Activated gamma-delta T cell (primary cell): ENCODE measurements at places on chromosomes 7 and 10.

- DNase-seq = no peak
Observed at GRCh38 chr7:155224116-155224811, 73.4 kb upstream of the INSIG1 start.

GRCh38 chr10:20972925-20973324, 75.8 kb upstream of the NEBL start:
- DNase-seq = no peak

GRCh38 chr7:149879766-149880637, 6.2 kb downstream of the ATP6V0E2 start:
- no peak for DNase-seq

DNA sequence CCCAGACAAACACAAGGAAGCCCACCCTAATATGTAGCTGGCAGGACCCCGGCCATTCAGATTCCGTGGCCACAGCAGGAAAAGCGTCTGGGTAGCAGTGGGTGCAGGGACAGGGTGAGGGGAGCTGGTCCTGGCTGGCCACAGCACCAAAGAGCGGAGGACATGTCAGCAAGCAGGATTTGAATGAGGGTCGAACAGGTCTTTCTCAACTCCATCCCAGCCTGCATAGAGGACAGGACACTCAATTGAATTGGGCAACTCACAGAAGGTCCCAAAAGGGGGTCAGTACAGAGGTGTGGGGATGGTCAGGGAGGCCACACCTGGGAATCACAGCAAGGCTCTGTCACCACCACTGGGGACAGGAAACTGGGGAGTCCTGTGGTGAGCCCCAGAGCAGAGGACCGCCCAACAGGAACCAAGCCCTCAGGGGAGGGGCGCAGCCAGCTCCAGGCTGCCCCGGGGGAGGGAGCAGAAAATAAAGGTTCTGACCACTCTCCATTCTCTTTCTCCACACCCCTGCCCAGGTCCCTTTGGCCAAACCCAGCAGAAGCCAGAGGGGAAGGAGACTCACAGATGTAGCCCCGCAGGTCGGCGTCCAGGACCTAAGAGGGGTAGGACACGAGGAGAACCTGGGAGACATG, 108.7 kb upstream of the PPP2R2D start:
- no peak for DNase-seq

- no peak for DNase-seq
Observed at GRCh38 chr7:115015619-115016018, 93.7 kb downstream of the MDFIC start.

GRCh38 chr10:52111101-52111891, 202.8 kb upstream of the DKK1 start:
- no peak for DNase-seq

DNA sequence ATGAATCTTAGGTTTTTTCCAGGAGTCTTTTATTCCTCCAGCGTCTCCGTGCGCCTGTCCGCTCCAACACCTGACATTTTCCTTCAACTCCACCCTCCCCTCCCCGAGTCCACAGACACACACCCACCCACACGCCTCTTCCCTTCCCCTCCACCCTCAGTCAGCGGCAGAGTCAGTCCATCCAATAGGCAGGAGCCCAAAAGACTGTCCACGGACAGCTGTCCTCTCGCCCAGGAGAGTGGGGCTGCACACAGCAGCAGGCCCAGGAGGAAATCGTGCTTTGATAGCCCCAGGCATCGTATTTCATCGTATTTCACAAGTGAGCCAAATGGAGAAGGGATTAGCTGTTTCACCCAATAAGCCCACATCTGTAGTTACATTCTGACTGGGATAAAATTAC, 285.1 kb downstream of the ZEB1 start:
- DNase-seq = no peak

DNA sequence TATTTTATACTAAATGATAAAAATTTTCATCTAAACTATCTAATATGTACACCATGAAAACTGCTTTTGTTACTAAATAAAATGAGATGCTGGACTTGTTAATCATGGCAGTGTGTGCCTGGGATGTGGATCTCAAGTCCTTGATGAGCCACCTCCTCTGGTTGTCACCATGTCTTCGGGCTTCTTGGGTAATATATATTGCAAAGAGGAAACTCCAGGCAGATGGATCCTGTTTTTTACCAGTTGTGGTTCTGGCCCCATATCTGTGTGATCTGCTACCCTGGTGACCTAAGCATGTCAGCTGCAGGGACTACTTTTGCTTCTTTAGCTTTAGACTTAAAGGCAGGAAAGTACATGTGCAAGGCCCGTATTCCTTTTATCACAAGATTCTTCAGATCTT, 46.2 kb downstream of the TMEM60 start:
- no peak for DNase-seq

DNA sequence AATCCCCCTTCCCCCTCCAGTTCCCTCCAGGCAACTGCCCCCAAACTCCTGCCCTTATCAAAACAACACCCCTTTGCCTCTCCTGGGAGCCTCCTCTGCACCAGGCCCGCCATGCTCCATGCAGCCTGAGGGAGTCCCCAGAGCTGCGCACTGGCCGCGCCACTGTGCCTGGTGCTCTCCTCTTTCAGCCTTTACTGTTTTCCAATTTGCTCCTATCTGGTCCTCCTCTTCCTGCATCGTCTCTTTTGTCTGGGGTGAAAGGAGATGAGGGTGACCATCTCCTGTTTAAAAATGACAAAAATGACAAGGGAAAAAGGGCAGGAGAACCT, 165.8 kb upstream of the ADCY1 start:
- DNase-seq = no peak

GRCh38 chr7:54336800-54337199, 205.4 kb upstream of the VSTM2A start:
- no peak for DNase-seq

- DNase-seq = no peak
Observed at GRCh38 chr7:135886345-135887132, 90.6 kb downstream of the MTPN start.

DNA sequence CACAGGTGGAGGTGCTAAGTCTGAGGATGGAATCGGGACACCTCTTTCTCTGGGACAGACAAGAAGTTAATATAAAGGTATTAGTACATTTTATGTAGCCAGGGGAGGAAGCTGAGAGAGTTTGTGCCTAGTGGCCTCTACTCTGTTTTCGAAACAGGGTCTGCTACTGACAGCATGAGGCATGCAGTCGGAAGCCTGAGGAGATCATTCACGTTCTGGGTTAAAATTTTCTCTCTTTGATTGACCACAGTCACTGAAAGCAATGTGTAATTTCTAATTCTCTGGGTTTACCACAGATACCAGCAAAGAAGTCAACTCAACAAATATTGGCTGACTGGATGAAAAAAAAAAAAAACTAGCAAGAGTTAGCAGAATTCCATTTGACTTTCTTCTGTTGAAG, 53.3 kb upstream of the KCTD7 start:
- DNase-seq = no peak

DNA sequence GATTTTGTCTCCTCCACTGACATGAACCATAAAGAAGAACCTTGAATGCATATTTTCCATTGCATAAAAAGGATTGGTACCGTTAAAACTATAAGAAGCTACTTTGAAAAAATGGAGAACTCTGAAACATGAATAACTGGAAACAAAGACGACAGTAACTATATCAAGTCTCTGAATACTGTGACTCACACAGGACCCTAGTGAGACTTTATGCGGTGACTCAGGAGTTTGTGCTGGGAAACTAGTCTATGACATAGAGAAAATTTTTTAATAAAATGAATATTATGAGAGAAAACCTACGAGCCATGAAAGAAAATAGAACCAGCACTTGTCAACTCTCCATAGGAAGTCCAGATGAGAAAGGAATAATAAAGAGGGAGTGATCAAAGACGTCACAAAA, 339.9 kb upstream of the ADARB2 start:
- DNase-seq = no peak

GRCh38 chr7:6628045-6628444, 9.1 kb upstream of the ZNF316 start:
- DNase-seq = no peak

GRCh38 chr7:93205046-93205445, 21.2 kb downstream of the HEPACAM2 start:
- DNase-seq = no peak

DNA sequence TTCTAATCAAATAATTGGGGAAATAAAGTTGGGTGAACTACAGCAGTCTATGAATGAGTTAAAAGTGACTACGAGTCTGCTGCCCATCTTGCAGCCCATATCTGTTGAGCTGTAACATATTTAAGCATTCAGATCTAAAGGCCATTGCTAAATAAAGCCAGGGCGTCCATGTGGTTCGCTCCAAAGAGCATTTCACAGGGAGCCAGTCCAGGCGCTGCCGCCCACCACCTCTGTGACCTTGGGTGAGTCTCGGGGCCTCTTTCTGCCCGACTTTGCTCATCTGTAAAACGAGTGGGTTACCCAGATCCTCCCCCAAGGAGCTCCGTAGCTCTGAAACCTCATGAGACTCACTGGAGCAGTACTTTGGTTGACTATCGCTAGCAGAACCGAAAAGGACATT, 223.1 kb downstream of the CUX1 start:
- no peak for DNase-seq

GRCh38 chr7:128743112-128743772, 4.1 kb downstream of the CALU start:
- no peak for DNase-seq

DNA sequence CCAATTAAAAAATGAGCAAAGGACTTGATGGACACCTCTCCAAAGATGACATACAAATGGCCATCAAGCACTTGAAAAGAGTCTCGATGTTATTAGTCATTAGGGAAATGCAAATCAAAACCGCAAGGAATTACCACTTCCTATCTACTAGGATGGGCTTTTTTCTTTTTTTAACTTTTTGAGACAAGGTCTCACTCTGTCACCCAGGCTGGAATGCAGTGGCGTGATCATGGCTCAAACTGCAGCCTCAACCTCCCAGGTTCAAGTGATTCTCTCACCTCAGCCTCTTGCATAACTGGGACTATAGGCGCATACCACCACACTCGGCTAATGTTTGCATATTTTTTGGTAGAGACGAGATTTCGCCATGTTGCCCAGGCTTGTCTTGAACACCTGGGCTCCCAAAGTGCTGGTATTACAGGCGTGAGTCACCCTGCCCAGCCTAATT, 13.6 kb downstream of the NKX1-2 start:
- no peak for DNase-seq

DNA sequence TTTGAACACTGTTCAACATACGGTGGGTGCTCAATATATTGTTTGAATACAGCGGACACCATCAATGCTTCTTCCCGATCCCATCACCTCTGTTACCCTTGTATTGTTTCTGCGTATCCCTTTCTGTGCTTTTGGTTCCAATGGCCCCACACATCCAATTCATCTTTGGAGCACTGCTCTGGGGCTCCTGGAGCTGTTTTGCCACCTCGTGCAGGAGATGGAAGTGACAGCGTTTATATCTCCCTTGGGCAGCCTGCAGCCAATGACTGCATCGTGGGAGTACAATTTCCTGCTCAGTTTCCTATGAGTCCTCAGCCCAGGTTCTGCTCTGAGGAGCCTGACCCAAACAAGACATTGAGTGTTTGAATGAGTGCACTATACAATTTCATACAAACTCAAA, 50.2 kb upstream of the PIK3CG start:
- DNase-seq = no peak

DNA sequence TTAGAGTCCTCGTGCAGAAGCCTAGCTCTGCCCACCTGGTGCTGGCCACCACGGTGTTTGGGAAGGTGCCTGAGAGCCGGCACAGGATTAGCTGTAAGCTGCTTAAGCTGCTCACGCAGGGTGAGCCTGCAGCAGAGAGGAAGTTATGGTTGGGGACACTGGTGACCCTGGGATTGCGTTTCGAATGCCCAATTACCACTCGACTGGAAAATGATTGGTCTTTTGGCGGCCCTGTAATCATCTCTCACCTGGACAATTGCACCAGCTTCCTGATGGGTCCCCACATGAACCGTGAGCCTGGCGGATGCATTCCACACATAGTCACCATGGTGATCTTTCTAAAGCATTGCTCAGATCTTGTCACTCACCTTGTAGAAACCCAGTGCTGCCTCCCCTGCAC, 442.3 kb upstream of the ZMIZ1 start:
- DNase-seq = no peak

GRCh38 chr10:116151076-116151475, 121.9 kb downstream of the GFRA1 start:
- no peak for DNase-seq

DNA sequence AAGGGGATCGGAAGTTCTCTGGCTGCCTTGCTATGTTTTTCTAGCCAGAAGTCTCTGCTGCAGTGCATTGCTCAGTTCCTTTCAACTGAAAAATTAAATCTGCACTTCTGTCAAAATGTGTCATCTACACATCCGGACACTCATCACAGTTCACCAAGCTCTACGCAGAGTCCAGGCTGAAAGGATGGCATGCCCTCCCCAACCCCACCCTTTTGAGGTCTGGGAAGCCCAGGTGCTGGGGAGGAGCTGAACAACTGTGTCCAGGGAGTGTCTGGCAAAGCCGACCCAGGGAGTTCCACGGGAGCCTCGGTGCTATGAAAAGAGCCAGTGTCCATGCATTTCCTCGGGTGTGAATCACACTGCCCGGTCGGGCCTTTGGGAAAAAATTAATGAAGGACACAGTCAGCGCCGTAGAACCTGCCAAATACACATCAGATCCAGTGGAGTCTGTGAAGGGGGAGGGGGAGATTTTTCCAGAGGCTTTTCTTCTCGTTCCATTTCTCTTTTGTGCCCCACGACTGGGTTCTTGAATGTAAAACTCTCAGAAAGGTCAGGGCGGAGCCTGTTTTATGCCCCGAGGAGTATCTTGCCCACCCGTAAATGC, 757 bp upstream of the PALS2 start:
- DNase-seq = no peak
